ENCODE measurements at places on chromosomes 12 and 14. TPM values are rescaled to one million over a fixed set of nuclear protein-coding genes. Genes with fewer than 3 reads are reported as not detected.

- peaks cover 33% of the 10 kb centered on the region for H3K4me1 ChIP-seq
- H3K36me3 ChIP-seq, result no peaks in the 10 kb centered on the region
- H3K27ac ChIP-seq, result no peak overlapping the region
- no peak overlapping the region for H3K4me3 ChIP-seq
- DNase-seq, result no peak
These were observed 65.1 kb upstream of the DUSP6 start for GRCh38 chr12:89417246-89417977.

The IQSEC3 gene
- 2.1 TPM for total RNA-seq

- H3K4me3 ChIP-seq, result no peak overlapping the region
- H3K27me3 ChIP-seq, result no peaks in the 10 kb centered on the region
- H3K4me1 ChIP-seq, result peaks cover 3% of the 10 kb centered on the region
- H3K27ac ChIP-seq, result no peak overlapping the region
- H3K36me3 ChIP-seq, result no peaks in the 10 kb centered on the region
These were observed 216.6 kb downstream of the PTPRO start for GRCh38 chr12:15538881-15539280.

DNA sequence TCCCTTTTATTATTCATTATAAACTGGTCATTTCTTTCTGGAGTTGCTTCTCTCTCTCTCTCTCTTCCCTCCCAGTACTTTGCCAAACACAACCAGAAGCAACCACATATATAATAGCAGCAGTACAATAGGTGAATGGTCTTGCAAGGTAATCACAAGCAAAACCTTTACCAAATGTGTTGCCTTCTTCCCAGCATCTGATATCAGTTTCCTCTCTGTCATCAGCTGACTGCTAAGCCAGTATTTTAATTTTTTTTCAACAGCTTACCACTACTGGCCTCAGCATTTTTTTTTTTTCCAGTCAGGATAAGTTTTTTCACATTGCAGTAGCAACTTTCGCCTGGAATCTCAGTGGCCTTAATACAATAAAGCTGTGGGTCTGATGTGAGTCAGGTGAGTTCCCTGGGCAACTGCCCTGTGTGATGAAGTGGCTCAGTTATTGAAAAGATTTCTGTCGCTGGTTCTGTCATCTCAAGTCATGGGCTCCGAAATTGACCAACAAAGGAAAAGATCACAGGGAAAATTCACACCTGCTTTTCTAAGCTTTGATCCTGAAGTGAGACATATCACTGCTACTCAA lies 282.5 kb upstream of the AMIGO2 start:
- H3K27ac ChIP-seq, result no peak overlapping the region
- no peaks in the 10 kb centered on the region for H3K27me3 ChIP-seq
- no peaks in the 10 kb centered on the region for H3K4me1 ChIP-seq
- DNase-seq, result no peak

The FAIM2 gene
- 2.0 TPM for total RNA-seq

- no peak for DNase-seq
- H3K36me3 ChIP-seq, result no peaks in the 10 kb centered on the region
- H3K27me3 ChIP-seq, result no peaks in the 10 kb centered on the region
These were observed 228.4 kb upstream of the NPAS3 start for GRCh38 chr14:32710231-32710671.

GRCh38 chr12:85779768-85780167 lies 56.4 kb downstream of the RASSF9 start:
- H3K27ac ChIP-seq, result no peak overlapping the region
- H3K4me1 ChIP-seq, result peaks cover 38% of the 10 kb centered on the region
- DNase-seq, result no peak
- no peak overlapping the region for H3K4me3 ChIP-seq
- no peaks in the 10 kb centered on the region for H3K36me3 ChIP-seq

DNA sequence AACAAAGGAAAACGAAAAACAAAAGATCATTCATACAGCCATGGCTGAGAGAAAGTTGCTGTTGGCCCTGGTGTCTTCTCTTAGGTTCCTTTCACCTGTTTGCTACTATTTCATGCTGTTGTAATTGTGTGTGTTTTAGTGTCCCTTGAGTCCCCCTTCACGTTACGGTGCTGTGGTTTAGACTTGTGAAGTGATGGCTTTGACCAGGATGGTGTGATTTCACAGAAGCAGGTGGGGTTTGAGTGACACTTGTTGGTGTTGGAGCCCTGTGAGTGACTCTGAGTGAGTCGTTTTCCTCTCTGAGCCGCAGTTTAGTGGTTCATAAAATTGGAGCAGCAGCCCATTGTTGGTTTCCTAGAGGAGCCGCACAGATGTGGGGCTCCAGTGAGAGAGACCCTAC lies 635.4 kb downstream of the VRK1 start:
- no peak overlapping the region for H3K4me3 ChIP-seq
- H3K4me1 ChIP-seq, result no peaks in the 10 kb centered on the region
- no peaks in the 10 kb centered on the region for H3K27me3 ChIP-seq
- DNase-seq, result no peak
- H3K36me3 ChIP-seq, result no peaks in the 10 kb centered on the region

DNA sequence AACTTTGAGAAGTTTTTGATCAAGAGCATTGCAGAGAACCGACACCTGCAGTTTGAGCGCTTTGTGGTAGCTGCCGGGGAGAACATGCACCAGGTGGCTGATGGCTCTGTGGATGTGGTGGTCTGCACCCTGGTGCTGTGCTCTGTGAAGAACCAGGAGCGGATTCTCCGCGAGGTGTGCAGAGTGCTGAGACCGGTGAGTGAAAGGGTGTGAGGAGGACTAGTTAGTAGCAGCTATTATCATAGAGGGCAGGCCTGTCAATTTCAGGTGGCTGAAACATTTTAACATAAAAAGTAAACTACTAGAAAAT lies 27.0 kb upstream of the HIGD1C start:
- no peaks in the 10 kb centered on the region for H3K27me3 ChIP-seq
- H3K36me3 ChIP-seq, result no peaks in the 10 kb centered on the region
- DNase-seq, result peak; percentile 38
- peak overlapping the region; percentile 63 for H3K4me3 ChIP-seq
- peaks cover 69% of the 10 kb centered on the region for H3K4me1 ChIP-seq
